ENCODE measurements at places on chromosomes 3 and 15. TPM values are rescaled to one million over a fixed set of nuclear protein-coding genes. Genes with fewer than 3 reads are reported as not detected.

Gene C15orf61
- total RNA-seq, result 12.1 TPM

Gene ANKRD34C
- total RNA-seq, result not detected

Gene FAM131A
- total RNA-seq, result 9.8 TPM

Gene TF
- total RNA-seq, result 0.88 TPM

Gene CD86
- 0.29 TPM for total RNA-seq

Gene MINAR1
- total RNA-seq, result 2.5 TPM

Gene KIF7
- 12.3 TPM for total RNA-seq

Gene AADACL2
- total RNA-seq, result not detected

Gene CPNE9
- not detected for total RNA-seq

Gene CPN2
- 0.29 TPM for total RNA-seq

Gene RASL12
- 0.36 TPM for total RNA-seq

Gene PRKAR2A
- 43.6 TPM for total RNA-seq

Gene GABRR3
- not detected for total RNA-seq

Gene RASGRP1
- 0.36 TPM for total RNA-seq

Gene SCG5
- 9.0 TPM for total RNA-seq

Gene PPP2R3A
- total RNA-seq, result 23.9 TPM

Gene ALG1L2
- 0.29 TPM for total RNA-seq

Gene TM4SF1
- total RNA-seq, result 210 TPM

Gene TMEM207
- not detected for total RNA-seq

Gene GOLGA8M
- total RNA-seq, result under 0.01 TPM

Gene DLEC1
- total RNA-seq, result 0.29 TPM

Gene CHRD
- total RNA-seq, result 0.29 TPM

Gene ADAMTS7
- total RNA-seq, result 32.4 TPM

Gene INSYN1
- total RNA-seq, result 4.7 TPM

Gene UBA3
- 77.1 TPM for total RNA-seq

Gene SLC15A2
- total RNA-seq, result 0.29 TPM

Gene SLC12A8
- total RNA-seq, result 33.0 TPM

Gene CCDC13
- 0.72 TPM for total RNA-seq

Gene PYDC2
- not detected for total RNA-seq

Gene NLGN1
- 7.7 TPM for total RNA-seq

Gene SCN5A
- total RNA-seq, result under 0.01 TPM

Gene SGO1
- total RNA-seq, result 0.88 TPM

Gene CHRFAM7A
- total RNA-seq, result 0.72 TPM

Gene GOLGA6A
- total RNA-seq, result under 0.01 TPM

Gene SLC28A1
- not detected for total RNA-seq

Gene AMIGO3
- 0.29 TPM for total RNA-seq

Gene CCK
- total RNA-seq, result not detected

Gene ALS2CL
- total RNA-seq, result 1.1 TPM

Gene TMEM158
- total RNA-seq, result 4.7 TPM

Gene IL17RB
- 0.29 TPM for total RNA-seq

Gene COL7A1
- 12.7 TPM for total RNA-seq

Gene IMPG2
- total RNA-seq, result 0.36 TPM

Gene FGD5
- total RNA-seq, result under 0.01 TPM

Gene CORO2B
- total RNA-seq, result 14.1 TPM

Gene CFAP44
- 5.8 TPM for total RNA-seq

Gene PLSCR5
- total RNA-seq, result not detected

Gene GRM2
- not detected for total RNA-seq

Gene LIPC
- 2.7 TPM for total RNA-seq

Gene GAP43
- 2.1 TPM for total RNA-seq

Gene ACSBG1
- under 0.01 TPM for total RNA-seq

Gene NR2E3
- under 0.01 TPM for total RNA-seq

Gene FGF12
- not detected for total RNA-seq

Gene STARD5
- 6.5 TPM for total RNA-seq

Gene GRAMD1C
- total RNA-seq, result 1.2 TPM

Gene SMCO1
- total RNA-seq, result not detected

Gene MUC13
- not detected for total RNA-seq

All from osteoblast (primary cell).